CD4-positive, alpha-beta T cell treated with Interleukin-4 for 1 hour (primary cell): ENCODE measurements at places on chromosomes 2 and 18.

DNA sequence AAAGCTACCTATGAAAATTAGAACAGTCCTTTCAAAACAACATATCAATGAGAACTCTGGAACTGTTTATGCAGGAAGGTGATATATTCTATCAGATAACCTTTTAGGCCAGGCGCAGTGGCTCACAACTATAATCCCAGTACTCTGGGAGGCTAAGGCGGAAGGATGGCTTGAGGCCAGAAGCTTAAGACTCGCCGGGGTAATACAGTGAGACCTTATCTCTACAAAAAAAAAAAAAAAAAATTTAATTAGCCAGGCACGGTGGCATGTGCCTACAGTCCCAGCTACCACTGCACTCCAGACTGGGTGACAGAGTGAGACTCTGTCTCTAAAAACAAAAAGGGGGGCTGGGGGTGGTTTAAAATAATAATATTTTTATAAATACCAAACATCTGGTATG, 77.9 kb downstream of the OSBPL1A start:
- DNase-seq: no peak

DNA sequence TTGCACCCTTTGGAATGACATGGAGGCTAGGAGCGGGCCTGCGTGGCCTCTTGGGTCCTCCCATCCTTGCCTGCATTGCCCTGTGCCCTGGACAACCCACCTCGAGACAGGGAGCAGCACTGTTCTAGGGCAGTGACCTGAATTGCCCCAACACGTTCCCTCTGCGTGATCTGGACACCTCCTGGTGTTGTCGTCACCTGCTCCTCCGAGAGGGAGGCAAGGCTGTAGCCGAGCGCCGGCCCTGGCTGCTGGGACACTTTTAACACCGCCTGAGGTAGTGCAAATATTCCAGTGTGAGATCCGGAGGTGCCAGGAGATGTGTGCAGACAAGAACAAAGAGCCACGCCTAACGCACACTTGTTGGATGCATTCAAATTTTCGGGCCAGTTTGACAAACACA, 131.5 kb downstream of the SMAD7 start:
- no peak for DNase-seq

DNA sequence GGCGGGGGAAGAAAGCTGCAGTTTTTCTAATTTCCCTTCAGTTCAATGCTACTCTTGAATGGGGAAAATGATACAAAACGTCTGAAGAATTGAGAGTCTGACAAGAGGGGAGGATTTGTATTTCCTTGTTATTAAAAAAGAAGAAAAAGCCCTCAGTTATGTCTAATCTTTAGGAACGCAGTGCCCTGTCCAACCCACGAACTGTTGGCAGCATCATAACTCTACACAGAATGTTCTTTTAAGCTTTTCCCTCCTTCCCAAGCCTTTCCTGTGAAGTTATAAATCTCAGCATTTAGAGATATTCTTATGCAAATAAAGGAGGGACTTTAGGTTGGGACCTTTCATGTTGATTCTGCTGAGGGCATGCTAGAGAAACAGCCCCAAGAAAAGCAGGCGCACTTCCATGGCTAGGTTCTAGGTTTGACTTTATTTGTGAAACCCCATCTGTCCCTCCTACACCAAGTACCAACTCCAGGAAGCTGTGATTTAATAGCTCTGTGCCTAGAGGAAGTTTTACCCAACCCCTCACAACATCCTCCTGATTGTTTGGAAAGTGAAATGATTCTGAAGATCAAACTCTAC, 288.6 kb downstream of the SETBP1 start:
- DNase-seq: no peak

- peak; percentile 89 for DNase-seq
Measured at GRCh38 chr18:48951448-48952286, 902 bp upstream of the SMAD7 start.

DNA sequence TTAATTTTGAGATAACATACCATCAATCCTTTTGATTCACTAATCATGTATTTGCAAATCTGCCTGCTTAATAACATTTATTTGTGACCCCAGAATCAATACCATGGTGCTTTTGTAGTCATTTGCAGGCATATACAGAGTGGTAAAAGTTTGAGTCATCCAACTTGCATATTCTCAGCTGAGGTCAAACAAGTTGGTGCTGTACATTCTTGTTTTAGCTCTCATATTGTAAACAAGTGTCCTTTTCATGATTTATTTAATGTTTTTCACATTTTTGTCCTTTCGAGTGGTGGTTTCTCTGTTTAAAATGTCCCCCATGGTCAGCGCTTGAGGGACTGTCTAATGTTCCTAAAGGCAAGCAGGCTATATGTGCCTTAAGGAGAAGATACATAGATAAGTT, 17.5 kb downstream of the RAB27B start:
- no peak for DNase-seq

GRCh38 chr18:62939926-62940325, 224.6 kb downstream of the PHLPP1 start:
- no peak for DNase-seq

DNA sequence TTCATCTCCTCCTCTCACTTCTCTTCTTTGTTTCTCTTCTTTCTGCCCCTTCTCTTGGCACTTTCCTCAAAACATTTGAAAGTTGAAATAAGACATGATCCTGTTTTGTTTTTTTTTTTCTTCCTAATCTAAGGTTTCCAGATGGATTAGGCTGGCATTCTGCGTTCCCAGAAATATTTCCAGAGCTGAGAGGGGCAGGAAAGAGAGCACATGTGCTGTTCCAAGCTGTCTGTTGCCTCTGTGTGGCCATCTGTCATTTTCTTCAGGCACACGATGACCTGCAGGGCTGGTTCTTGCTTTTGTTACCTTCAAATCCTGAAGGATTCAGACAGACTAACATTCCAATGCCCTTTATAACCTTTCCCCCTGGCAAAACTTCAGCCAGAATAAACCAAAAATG, 142.9 kb downstream of the RNF144A start:
- no peak for DNase-seq

DNA sequence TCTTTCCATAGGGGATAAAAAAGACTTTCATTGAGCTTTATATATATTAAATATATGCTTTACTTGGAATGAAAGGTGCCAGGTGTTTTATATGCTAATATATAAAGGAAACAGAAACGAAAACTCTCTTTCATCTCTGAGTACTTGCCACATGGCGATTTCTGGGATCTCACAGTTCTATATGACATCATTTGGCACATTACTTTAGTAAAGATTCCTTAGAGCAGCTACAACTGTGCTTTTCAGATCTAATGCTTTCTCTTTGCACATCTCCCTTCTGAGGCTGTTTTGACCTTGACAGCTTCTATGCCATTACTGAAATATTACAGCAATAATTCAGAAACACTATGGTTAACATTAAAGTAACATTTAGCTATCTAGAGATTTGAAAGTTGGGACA, 1082.9 kb upstream of the CDH2 start:
- DNase-seq: no peak

DNA sequence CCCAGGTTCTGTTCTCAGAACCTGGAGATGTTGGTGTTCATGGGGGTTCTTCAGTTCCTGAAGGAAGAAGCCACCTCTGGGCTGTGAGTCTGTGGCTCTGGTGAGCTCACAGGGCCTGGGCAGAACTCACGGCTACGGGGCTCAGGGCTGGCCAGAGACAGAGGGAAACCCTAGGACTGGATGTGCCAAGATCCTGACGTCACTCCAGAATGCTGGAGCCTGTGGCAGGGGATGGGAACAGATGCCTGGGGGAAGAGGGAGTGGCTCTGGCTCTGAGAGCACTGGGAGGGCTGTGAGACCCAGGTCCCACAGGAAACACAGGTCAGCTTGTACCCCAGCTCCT, at the start of gene OTOF:
TSS of gene OTOF (minus strand) at position 214 of the 343 bp plus-strand sequence.
- no peak for DNase-seq

- no peak for DNase-seq
Measured at GRCh38 chr18:3605486-3605952, 155.5 kb downstream of the TGIF1 start.

DNA sequence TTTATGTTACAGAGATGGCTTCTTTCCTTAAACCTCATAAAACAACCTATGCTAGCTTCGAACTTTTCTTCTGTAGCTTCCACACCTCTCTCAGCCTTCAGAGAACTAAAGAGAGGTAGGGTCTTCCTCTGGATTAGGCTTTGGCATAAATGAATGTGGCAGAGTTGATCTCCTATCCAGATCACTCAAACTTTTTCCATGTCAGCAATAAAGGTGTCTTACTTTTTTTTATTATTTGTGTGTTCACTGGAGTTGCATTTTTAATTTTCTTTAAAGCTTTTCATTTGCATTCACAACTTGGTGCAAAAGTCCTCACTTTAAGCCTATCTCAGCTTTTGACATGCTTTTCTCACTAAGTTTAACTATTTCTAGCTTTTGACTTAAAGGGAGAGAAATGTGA, 66.0 kb downstream of the LANCL1 start:
- no peak for DNase-seq

DNA sequence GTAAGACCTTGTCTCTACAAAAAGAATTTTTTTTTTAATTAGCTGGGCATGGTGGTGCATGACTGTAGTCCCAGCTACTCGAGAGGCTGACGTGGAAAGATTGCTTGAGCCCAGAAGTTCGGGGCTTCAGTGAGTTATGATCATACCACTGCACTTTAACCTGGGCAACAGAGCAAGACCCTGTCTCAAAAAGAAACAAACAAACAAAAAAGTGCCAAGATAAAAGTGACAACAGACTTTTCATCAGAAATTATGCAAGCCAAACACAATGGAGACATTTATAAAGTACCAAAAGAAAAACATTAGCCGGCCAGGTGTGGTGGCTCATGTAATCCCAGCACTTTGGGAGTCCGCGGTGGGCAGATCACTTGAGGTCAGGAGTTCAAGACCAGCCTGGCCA, 26.7 kb downstream of the HADHA start:
- no peak for DNase-seq

DNA sequence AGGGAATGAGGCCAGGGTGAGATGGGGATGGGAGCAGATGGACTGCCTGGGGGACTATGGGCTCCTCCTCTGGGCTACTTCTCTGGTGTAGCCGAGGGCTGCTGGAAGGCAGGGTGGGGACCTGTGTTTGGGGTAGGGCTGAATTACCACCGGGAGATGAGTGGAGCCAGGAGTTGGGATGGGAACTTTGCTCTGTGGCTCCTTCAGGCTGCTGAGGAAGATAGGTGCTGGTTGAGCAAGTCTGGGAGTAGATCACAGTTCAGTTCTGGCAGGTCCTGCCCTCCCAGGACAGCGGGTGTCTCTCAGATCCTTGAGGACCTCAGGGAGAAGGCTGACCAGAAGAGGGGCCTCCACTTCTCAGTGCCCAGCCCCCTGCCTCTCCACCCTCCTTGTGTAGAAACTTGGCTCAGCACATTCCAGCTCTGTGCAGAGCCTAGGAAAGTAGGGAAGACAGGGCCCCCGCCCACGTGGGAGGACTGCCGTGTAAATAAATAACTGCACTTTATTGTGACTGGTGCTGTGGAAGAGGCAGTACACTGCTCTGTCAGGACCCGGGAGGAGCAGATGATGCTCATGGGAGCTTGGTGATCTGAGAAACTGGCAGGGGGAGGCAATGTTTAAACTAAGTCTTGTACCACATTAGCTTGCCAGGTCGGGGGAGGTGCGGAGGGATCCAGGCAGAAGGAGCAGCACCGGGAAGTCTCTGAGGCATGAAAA, 15.3 kb downstream of the TET3 start:
- DNase-seq: no peak

GRCh38 chr2:220227266-220227920, 600.0 kb downstream of the SLC4A3 start:
- DNase-seq: no peak

DNA sequence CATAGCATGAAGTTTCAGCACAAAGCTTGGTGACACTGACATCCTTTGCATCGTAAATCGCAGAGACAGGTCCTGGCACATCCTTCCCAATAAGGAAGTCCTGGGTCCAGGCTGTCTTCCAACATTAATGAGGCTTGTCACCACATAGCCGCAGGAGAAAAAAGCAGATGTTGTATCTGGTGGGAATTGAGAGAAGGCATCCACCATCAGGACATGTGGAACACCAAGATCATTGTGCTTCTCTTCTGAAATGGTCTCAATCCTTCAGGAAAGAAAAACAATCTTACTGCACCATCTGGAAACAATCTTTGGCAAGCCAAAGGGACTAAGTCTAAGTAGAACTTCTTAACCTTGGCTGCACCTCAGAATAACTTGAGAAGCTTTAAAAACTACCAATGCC, 119.0 kb upstream of the ARHGAP28 start:
- no peak for DNase-seq

- DNase-seq: no peak
Measured at GRCh38 chr2:105409717-105410116, 10.9 kb upstream of the FHL2 start.

- DNase-seq: peak; percentile 88
Measured at GRCh38 chr2:239275044-239275685, 125.7 kb downstream of the HDAC4 start.

GRCh38 chr2:169579044-169579443, 5.1 kb upstream of the PPIG start:
- no peak for DNase-seq

DNA sequence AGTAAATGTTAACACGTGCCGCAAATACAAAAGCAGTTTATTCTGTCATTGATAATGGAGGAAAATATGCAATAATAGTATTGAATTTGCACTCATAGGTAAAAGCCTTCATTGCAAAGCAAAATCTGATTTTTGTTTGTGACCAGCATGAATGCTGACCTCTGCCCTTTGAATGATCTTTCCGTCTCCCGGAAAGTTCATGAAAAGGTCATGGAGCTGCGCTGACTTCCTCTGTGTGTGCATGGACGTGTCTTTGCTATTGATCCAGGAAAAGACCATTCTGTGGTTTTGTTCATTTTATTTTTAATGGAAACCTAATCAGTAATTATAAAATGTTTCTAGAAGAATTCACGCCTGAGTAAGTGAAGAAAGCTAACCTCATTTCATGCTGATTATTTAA, 320.0 kb downstream of the MTX2 start:
- no peak for DNase-seq

- DNase-seq: no peak
Measured at GRCh38 chr2:24330161-24330560, 30.2 kb downstream of the ITSN2 start.

GRCh38 chr2:5549771-5550170, 142.4 kb upstream of the SOX11 start:
- no peak for DNase-seq

DNA sequence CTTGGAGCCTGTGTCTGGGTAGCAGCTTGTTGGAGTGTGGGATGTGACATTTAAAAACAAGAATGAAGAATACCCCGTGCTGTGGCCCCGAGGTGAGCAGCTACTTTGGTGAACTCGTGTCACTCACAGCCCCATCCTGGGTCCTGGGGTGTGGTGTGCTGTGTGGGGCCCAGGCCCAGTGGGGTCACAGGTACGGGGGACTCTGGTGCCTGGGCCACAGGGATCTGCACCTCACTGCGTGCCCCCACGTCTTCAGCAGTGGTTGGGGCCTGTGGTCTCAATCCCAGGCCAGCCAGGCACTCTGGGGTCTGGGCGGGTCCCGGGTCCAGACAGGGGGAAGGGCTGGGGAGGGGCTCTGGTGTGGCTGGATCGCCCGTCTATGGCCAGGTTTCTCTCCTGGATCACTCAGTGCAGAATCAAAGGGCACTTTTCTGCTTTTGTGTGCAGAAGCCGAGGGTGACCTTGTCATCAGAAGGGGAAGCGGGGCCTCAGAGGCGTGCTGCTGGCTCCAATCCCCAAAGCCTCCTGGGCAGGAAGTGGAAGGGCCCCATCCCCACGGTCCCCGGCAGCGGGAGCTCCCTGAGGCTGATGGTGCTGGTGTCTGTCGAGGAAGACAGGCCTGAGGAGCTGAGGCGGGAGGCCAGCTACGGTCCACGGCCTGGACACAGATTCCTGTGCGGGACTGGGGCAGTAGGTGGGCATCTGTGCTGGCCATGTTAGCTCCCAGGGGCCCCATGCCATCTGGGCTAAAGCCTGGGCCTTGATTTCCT, 1.4 kb downstream of the GPR35 start:
- DNase-seq: peak; percentile 64

GRCh38 chr2:72806280-72806945, 19.4 kb downstream of the EXOC6B start:
- no peak for DNase-seq
